ENCODE measurements at places on chromosomes 5 and 9.

GRCh38 chr5:172569861-172570558, 71.1 kb upstream of the NEURL1B start:
- H3K4me1 ChIP-seq, result no peaks in the 10 kb centered on the region
- no peak for DNase-seq
- H3K36me3 ChIP-seq, result no peaks in the 10 kb centered on the region
- H3K27me3 ChIP-seq, result no peaks in the 10 kb centered on the region
- H3K27ac ChIP-seq, result no peak overlapping the region
- H3K4me3 ChIP-seq, result no peak overlapping the region

- no peak overlapping the region for H3K4me3 ChIP-seq
- H3K27ac ChIP-seq, result no peak overlapping the region
- DNase-seq, result no peak
- no peaks in the 10 kb centered on the region for H3K4me1 ChIP-seq
Measured at GRCh38 chr9:110635589-110635988, 33.0 kb upstream of the MUSK start.

GRCh38 chr9:121071756-121072421, 2.9 kb upstream of the CNTRL start:
- H3K27ac ChIP-seq, result peak overlapping the region; percentile 94
- H3K36me3 ChIP-seq, result no peaks in the 10 kb centered on the region
- H3K4me1 ChIP-seq, result peaks cover 28% of the 10 kb centered on the region

DNA sequence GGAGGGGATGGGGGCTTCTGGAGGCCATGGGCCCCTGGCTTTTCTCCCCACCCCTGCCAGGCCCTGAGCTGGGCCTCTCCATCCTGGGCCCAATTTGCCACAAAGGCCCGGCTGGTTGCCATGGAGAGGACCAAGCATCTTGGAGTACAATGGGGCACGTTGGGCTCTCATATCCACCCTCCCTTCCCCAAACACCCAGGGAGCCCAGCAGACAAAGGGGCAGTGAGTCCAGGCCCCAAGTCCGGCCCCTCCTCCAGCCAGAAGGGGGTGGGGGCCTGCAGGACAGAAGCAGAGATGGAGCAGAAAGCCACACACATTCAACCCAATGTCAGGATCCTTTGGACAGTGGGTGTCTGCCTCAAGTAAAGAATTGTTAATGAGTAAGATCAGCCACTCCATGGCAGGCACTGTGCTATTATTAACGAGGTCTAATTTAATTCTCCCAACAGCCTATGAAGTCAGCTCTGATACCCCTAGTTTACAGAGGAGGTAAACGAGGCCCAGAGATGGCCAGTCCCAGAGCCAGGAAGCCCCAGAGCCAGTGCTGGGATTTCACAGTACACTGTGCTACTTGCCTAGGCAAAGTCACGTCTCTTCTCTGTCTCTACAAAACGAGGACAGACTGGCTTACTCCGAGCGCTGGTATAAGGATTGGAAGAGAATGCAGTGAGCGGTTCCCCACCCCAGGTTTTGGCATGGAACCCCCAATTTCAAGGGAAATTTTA, 2.3 kb downstream of the CRB2 start:
- peaks cover 13% of the 10 kb centered on the region for H3K4me1 ChIP-seq
- no peak overlapping the region for H3K4me3 ChIP-seq
- DNase-seq, result no peak
- peaks cover 8% of the 10 kb centered on the region for H3K27me3 ChIP-seq
- no peak overlapping the region for H3K27ac ChIP-seq
- H3K36me3 ChIP-seq, result no peaks in the 10 kb centered on the region

GRCh38 chr9:136656795-136657611, 5.7 kb upstream of the EGFL7 start:
- H3K36me3 ChIP-seq, result no peaks in the 10 kb centered on the region
- DNase-seq, result peak; percentile 82
- H3K27ac ChIP-seq, result peak overlapping the region; percentile 83
- peak overlapping the region; percentile 81 for H3K4me3 ChIP-seq

GRCh38 chr9:89940625-89941024, 335.8 kb downstream of the GADD45G start:
- no peak overlapping the region for H3K4me3 ChIP-seq
- no peaks in the 10 kb centered on the region for H3K36me3 ChIP-seq
- DNase-seq, result no peak

GRCh38 chr5:43646992-43647391, 44.0 kb downstream of the NNT start:
- no peak for DNase-seq
- H3K4me1 ChIP-seq, result no peaks in the 10 kb centered on the region
- no peaks in the 10 kb centered on the region for H3K27me3 ChIP-seq
- H3K4me3 ChIP-seq, result no peak overlapping the region

- no peaks in the 10 kb centered on the region for H3K4me1 ChIP-seq
- no peaks in the 10 kb centered on the region for H3K27me3 ChIP-seq
- no peak for DNase-seq
- H3K27ac ChIP-seq, result no peak overlapping the region
- no peaks in the 10 kb centered on the region for H3K36me3 ChIP-seq
Measured at GRCh38 chr9:117315236-117315635, 99.6 kb downstream of the ASTN2 start.

GRCh38 chr5:179271428-179271734, 73.9 kb downstream of the ADAMTS2 start:
- H3K4me3 ChIP-seq, result no peak overlapping the region
- H3K36me3 ChIP-seq, result peaks cover 18% of the 10 kb centered on the region
- no peaks in the 10 kb centered on the region for H3K27me3 ChIP-seq
- H3K4me1 ChIP-seq, result peaks cover 7% of the 10 kb centered on the region
- H3K27ac ChIP-seq, result no peak overlapping the region

DNA sequence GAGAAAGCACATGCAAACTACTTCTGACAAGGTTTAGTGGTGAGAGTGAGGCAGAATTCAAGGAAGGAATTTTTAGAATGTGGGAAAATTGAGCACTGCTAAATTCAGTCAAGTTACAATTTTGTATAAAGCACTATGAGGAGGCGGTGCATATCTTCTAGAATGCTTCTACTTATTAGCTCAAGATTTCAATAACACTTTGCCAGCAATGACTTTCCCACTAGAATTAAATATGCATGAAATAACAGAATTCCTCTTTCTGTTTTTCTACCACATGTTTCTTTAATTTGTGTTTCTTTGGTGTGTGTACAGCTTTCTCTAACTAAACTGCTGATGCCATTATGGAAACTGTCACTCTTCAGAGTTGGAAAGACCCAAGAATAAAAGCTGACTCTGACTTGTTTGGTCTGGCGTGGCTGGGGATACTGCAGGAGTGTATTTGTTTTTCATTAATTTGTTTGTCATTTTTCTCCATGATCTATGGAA, 163.5 kb downstream of the ARSB start:
- DNase-seq, result no peak
- no peak overlapping the region for H3K27ac ChIP-seq
- no peaks in the 10 kb centered on the region for H3K36me3 ChIP-seq
- H3K4me3 ChIP-seq, result no peak overlapping the region
- H3K27me3 ChIP-seq, result no peaks in the 10 kb centered on the region
- H3K4me1 ChIP-seq, result no peaks in the 10 kb centered on the region

- no peak for DNase-seq
- peaks cover 18% of the 10 kb centered on the region for H3K4me1 ChIP-seq
- H3K27me3 ChIP-seq, result no peaks in the 10 kb centered on the region
- H3K36me3 ChIP-seq, result no peaks in the 10 kb centered on the region
- no peak overlapping the region for H3K4me3 ChIP-seq
Measured at GRCh38 chr9:126980231-126980630, 65.6 kb downstream of the RALGPS1 start.

DNA sequence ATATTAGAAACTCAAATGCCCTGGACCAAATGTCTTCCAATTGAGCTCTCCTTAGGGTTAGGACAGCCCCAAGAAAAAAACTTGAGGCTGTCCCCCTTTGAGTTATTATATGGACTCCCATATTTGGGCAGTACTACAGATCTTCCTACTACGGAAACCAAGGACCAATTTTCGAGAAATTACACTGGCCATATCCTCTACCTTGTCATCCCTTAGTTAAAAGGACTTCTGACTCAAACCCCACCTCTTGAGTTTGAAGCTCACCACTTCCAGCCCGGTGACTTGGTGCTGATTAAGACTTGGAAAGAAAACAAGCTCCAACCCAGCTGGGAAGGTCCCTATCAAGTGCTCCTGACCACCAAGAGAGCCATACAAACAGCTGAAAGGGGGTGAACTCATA, 497.0 kb upstream of the GRAMD2B start:
- H3K4me3 ChIP-seq, result no peak overlapping the region
- no peaks in the 10 kb centered on the region for H3K27me3 ChIP-seq
- no peak overlapping the region for H3K27ac ChIP-seq
- no peak for DNase-seq
- no peaks in the 10 kb centered on the region for H3K4me1 ChIP-seq

DNA sequence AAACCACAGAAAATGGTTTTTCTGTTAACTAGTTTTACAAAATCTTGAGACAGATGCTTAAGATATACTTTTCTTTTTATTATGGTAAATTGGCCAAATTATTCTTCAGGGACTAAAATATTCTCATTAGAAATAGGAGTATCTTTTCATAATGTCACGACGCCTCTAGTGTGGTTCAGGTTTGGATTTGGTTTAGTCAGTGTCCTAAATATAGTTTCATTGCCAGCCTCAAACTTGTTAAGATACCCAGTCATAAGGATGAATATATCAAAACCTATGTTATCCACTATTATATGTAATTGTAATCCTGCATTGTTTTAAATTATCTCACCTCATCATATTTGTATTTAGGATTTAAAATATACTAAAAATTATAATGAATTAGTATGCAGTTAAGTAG, 13.7 kb downstream of the NDUFAF2 start:
- H3K4me1 ChIP-seq, result no peaks in the 10 kb centered on the region
- no peak overlapping the region for H3K27ac ChIP-seq
- no peak overlapping the region for H3K4me3 ChIP-seq
- no peaks in the 10 kb centered on the region for H3K27me3 ChIP-seq

- H3K4me1 ChIP-seq, result peaks cover 60% of the 10 kb centered on the region
- H3K27ac ChIP-seq, result peak overlapping the region; percentile 79
- no peak overlapping the region for H3K4me3 ChIP-seq
- H3K36me3 ChIP-seq, result peaks cover 52% of the 10 kb centered on the region
- H3K27me3 ChIP-seq, result no peaks in the 10 kb centered on the region
Measured at GRCh38 chr5:151101746-151102145, 20.9 kb upstream of the TNIP1 start.
